AG10803 (cell line): ENCODE measurements at places on chromosomes 7 and 10.

DNA sequence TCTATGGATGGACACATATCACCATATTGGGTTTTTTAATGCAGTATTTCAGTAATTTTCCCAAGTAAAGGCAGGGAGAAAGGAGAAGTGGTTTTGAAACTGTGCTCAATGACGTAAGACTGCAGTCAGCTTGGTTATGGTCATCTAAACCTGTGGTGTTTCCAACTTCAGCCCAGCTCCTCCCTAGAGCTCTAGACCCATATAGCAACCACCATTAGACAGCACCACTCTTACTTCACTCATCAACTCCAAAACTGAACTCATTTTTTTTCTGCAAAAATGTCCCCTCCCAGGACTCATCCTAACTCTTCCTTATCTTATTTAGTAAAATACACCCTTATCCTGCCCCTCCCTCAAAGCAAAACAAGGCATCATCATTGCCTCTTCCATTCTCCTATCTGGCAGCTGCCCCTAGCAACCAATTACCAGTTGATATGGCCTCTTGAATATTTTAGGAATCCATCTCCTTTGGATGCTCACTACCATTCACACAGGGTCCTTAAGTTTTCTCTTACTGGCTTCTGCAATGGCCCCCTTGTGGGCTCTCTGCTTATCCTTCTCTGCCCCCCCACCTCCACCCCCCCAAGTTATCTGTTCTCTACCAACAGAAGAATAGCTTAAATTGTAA lies 1.5 kb upstream of the RALA start:
- DNase-seq = peak; percentile 49

GRCh38 chr7:74625446-74625845 lies 32.1 kb upstream of the GTF2I start:
- peak; percentile 66 for DNase-seq

DNA sequence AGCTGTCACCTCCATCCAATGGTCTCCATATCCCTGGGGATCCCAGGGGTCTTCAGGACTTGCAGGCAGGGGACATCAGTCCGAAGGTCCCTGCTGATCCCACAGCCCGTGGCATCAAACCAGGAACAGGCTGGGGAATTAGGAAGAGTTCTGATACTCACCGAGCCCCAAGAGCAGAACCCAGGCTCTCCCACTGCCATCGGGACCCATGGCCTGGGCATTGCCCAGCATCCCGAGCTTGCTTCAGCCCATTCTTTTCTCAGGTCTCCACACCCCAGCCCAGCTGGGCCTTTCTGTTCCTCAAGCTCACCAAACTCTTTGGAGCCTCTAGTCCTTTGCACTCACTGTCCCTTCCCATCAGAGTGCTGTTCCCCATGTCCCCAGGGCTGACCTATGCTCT lies 280.9 kb downstream of the GRID1 start:
- no peak for DNase-seq

DNA sequence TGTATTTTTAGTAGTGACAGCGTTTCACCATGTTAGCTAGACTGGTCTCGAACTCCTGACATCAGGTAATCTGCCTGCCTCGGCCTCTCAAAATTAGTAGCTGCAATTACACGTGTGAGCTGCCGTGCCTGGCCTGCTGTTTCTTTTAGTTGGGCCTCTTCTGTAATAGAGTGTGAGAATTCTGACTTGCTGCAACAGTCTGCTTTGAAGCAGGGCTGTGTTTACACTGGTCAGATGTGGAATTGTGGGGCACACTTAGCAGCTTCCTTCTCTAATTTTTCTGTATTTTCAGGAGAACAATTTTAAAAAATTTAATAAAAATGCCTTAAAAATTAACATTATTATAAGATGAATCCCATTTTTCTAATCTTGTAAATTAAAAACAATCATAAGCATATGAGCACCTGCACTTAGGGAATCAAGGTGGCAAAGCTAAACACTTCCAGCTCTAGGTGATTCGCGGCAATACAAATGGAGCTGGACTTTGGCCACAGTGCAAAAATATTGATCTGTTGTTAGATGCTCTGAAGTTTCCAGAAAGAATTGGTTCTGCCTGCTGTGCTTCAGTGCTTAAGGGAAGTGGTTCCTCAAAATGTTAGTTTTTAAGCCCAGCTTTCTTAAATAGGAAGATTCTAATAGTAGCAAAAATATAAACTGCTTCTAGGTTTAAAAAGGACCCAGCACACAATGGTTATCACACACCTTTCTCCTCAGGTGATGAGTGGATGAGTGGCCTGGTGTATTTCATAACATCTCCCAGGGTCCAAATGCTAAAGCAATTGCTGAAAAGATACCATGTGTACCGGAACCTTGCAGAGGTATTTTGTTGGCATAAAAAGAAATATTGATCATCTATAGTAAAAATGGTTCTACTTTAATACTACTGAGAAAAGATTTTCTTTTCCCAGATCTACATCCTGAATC lies 63.5 kb upstream of the ATRNL1 start:
- no peak for DNase-seq

- DNase-seq = no peak
Measured at GRCh38 chr10:130769146-130770017, 542.1 kb downstream of the TCERG1L start.
